A172 (cell line): ENCODE measurements at places on chromosomes 5 and 9. TPM values are rescaled to one million over a fixed set of nuclear protein-coding genes. Genes with fewer than 3 reads are reported as not detected.

The FAM169A gene
- total RNA-seq = 28.3 and 33.0 TPM in 2 replicates

The LEAP2 gene
- 0.38 and 1.9 TPM in 2 replicates for total RNA-seq

DNA sequence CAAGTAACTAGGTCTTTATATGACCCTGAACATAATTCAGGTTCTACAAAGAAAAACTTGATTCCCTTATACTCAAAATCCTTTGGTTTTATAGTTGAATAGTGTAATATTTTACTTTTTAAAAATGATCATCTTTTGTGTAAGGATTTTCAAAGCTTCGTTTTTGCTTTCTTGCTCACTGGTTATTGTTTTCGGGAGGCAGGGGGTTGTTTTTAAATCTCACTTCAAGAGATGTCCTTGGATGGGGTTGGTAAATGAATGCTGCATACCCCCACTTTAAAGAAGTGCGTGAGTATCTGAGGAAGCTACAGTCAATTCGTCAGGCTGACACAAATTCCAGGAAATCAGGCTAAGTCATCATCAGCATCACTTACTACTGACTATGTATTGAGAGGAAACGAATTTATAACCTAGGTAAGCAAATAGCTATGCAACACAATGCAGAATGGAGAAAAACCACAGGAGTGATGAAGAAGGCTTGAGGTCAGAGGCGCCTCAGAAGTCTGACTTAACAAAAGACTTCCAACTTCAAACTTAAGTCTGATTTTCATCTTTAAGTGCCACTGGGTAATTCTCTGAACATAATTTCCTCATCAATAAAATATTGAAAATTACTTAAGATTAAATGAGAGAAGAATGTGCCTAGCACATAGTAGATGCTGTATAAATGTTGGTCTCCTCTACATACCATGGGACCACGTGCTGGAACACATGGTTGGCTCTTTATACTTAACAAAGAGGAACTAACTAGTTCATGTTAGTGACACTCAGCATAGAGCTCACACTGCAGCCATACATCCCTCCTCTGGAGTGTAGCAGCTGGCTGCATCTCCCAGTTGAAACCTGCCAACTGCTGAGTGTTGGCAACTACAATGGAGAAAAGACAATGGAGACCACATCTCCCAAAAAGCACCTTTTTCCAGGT, 106.0 kb upstream of the KIF2A start:
- DNase-seq = no peak

- DNase-seq = no peak
Observed at GRCh38 chr9:18786911-18787650, 245.9 kb downstream of the SAXO1 start.

- no peak for DNase-seq
Observed at GRCh38 chr9:14323985-14324650, 10.2 kb upstream of the NFIB start.

The KIF12 gene
- total RNA-seq = 0.03 and 0.07 TPM in 2 replicates

The GPR150 gene
- not detected in 2 replicates for total RNA-seq

The ECM2 gene
- total RNA-seq = 0.26 TPM in 1 of 2 replicates, not detected in the other

- no peak for DNase-seq
Observed at GRCh38 chr5:18091758-18092157, 457.5 kb downstream of the TAF11L14 start.

- DNase-seq = peak; percentile 29
Observed at GRCh38 chr5:33631786-33632185, 191.0 kb downstream of the TARS1 start.

GRCh38 chr9:69308206-69308931, 16.6 kb upstream of the ENTREP1 start:
- DNase-seq = no peak

DNA sequence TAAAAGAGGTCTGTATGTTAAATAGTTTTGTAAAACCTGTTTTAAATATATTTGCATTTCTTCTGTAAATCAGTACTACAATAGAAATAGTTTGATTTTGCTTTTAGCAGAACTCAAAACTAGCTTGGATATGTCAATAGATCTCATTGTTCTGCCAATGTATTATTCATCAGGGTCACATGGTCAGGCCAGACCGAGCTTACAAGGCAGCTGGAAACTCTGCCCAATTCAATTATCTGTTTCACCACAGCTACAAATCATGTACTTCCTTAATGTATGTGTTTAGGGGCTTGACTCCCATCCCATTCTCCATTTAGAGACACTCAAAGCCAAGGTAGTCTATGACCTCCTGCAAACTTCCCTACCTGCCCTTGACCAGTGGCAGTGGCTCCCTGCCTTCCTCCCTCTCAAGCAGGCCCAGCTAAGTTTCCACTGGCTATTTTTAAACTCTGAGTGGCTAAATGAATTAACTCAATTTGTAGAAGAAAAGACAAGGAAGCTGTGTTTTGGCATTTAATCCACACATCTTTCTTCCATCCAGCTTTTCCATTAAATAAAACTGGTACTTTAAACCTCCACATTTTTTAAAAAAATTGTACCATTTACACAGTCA, 46.4 kb upstream of the SELENOP start:
- no peak for DNase-seq
